ENCODE measurements at places on chromosomes 5 and 9.

DNA sequence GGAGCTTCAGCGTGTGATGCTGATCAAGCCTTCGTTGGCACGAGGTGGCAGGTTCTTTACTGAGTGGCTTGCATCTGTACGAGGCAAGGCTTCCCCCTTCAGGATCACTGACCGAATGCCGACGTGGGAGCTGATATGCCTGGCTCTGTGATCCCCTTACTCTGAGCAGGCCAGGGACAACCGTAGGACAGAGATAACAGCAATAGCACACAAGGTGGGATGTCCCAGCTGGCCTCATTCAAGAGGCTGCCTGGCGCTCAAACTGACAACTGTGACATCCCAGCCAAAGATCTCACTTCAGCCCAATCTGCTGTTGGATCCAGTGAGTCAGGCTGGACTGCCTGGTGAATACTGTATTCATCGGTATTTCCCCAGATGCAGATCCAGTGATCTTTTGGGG lies 199.4 kb upstream of the PANK3 start:
- no peak for DNase-seq

- DNase-seq: peak; percentile 73
Measured at GRCh38 chr9:976258-976942, at the start of gene DMRT3. Gene DMRT3 (plus strand): TSS chr9:976655. CDS start chr9:977002, 347 bp downstream.

- DNase-seq: no peak
Measured at GRCh38 chr5:1270933-1271914, 23.6 kb downstream of the TERT start.

DNA sequence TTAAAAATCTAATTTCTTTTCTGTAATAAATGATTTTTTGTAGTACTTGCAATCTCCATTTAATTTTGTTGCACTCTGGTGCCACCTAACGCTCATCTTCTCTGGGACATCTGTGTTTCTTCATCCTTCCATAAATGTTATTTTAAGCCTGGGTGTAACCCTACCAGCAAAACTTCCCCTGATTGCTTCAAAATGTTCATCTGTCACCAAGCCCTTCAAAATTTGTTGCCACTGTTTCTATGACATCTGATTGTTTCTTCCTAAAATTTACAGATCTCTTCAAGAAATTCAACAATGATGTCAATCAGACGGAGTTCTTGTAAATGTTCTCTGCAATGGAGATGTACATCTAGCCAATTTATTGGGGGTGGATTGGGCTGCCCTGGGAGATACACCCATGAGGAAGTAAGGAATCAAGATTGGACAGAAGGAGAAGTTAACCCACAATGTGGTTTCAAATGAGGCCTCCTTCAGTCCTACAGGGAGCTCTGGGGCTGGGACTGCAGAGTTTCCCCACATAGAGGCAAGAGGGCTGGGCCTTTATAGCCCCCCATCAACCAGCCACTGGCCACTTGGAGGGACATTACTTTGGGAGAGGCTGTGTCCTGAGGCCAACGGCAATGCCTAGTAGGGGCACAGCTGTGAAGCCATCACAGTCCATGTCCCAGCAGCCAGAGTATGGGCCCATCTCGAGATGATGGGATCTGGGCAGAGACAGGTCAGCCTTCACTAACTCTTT lies 23.3 kb downstream of the MCTP1 start:
- DNase-seq: no peak

DNA sequence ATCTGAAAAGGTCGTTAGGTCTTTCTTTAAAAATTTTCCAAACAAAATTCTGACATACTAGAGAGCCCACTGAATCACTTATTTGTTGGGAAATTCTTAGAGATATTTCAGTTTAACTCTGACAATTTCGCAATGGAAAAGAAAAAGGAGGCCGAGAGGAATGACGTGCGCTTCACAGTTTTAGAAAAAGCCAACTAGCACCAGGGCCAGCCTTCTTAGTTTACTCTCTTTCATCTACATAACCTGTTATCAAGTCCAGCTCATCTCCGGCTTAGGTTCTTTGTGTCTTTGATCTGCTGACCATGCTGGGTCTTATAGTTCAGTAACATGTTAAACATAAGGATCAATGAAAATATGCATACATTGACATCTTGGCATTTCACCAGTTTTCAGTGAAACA lies 201.7 kb upstream of the TAS2R1 start:
- no peak for DNase-seq

All from glutamatergic neuron (in vitro differentiated cells).